ENCODE measurements at places on chromosomes 4 and X. TPM values are rescaled to one million over a fixed set of nuclear protein-coding genes. Genes with fewer than 3 reads are reported as not detected.

- no peak for DNase-seq
Measured at GRCh38 chrX:129981752-129982299, 609 bp upstream of the BCORL1 start.

GABRQ gene
- not detected for total RNA-seq

GPRIN3 gene
- 0.10 TPM for total RNA-seq

YTHDC1 gene
- 53.9 TPM for total RNA-seq

FAM156A gene
- 23.8 TPM for total RNA-seq

GRCh38 chrX:96140796-96141195 is 543.8 kb upstream of the DIAPH2 start:
- no peak for DNase-seq

GRCh38 chr4:71872767-71873415 is 89.0 kb upstream of the GC start:
- no peak for DNase-seq

ADH1C gene
- not detected for total RNA-seq

DNA sequence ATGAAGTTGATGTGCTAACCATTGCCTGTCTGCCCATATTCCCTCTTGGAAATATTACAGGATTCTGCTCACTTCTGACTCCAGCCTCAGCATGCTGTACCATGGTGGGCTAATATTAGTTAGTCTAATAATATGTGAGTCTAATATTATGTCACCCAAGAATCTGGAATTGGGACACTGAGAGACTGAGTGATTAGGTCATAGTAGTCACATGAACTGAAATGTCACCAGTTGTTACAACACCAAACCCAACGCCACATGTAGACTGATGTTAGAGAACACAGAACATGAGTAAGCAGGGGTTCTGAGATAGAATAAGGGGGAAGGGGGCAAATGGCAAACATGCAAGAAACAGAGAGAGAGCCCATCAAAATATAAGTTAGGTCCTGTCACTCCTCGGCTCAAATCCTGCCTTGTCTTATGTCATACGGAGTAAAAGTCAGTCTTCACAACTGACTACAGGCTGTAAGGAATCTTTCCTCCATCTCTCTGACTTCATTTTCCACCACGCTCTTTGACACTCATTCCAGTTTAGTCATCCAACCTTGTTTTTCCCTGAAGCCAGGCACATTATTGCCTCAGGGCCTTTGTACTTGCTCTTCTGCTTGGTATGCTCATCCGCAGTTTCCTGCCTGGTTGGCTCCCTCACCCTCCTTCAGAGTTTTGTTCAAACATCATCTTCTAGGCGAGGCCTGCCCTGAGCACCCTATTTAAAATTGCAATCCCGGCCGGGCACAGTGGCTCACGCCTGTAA is 9.6 kb upstream of the SLAIN2 start:
- no peak for DNase-seq

- DNase-seq: no peak
Measured at GRCh38 chrX:30275498-30275897, 28.6 kb downstream of the MAGEB1 start.

NLGN4X gene
- 0.82 TPM for total RNA-seq

- no peak for DNase-seq
Measured at GRCh38 chrX:42954880-42955279, 176.9 kb upstream of the PPP1R2C start.

DNA sequence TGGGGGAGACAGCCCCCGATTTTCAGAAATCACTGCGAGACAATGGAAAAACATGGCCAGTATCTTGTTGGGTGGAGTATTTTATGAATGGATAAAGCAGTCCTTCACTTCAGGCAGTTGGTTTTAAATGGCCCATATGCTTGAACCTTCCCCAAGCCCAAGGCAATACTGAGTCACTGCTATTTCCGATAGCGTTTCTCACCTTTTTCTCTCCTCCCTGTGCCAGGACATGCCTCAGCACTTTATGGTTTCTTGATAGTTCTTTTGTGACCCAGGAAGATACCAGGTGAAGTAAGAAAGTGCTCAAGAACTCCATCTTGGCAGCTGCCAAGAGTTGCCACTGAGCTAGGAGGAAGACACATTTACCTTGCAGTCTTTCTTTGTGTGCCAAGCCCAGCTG is 26.8 kb upstream of the ESX1 start:
- no peak for DNase-seq

All from chondrocyte (in vitro differentiated cells).